Stimulated activated CD4-positive, alpha-beta T cell treated with anti-CD3 and anti-CD28 coated beads, Interleukin-12 subunit alpha, Interleukin-12 subunit beta, amount 100 ng/mL, for 24 hours (primary cell): ENCODE measurements at places on chromosomes 3 and 15.
A peak's percentile ranks its signal among the peaks of the same experiment; 100 is the strongest.

DNA sequence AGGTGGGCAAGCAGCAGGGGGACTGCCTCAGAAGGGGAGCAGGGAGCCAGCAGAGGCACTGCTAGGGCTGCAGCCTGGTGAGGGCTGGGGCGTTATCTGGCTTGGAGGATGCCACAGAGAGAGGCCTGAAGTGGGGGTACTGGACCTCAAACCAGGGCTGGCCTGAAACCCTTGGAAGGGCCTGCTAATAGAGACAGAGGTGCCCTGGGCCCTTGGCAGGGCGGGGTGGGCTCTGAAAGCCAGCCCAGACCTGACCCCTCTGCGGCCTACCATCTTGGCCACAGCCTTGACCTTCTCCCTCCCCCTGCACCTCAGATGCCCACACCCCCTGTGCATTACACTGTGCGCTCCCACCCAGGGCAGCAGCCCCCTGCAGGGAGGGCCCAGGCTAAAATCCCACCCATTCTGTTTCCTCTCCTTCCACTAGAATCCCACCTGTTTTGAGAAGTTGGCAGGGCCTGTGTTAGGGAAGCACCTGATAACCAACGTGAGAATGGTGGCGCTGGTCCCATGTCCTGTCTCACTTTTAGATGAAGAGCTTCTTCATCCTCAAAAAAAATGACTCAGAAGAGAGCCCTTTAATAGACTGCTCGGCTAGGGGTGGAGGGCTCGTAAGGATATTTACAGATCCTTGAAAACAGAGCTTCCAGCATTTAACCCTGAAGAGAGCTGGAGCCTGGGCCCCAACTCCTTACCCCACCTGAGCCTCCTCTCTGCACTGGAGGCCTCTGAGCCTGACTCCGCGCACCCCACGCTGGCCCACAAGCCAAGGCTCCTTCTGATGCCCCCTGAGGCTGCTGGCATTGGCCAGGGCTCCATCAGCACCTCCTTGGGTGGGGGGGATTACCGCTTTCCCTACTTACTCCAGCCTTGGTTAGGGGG lies 29.8 kb downstream of the LOXL1 start:
- no peak for DNase-seq

DNA sequence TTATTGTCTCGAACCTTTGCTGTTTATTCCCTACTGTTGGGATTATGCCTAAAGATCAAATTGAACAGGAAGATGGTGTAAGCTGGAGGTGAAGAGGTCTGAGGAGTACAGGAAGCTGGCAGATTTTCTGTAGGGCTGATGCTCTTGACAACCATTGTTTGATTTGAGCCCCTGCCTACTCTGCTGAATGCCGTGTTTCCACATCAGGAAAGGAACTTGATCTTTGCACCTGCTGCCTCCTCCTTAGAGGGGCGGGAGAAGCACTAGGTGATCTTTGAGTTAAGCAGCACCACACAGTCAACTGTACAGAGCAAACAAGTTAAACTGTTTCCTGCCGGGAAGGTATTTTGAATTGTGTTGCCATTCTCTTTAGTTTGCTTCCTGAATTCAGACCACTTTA lies 364.6 kb upstream of the EPHA6 start:
- no peak for DNase-seq

- no peak for DNase-seq
Observed at GRCh38 chr3:101189796-101190195, 130.6 kb downstream of the IMPG2 start.

DNA sequence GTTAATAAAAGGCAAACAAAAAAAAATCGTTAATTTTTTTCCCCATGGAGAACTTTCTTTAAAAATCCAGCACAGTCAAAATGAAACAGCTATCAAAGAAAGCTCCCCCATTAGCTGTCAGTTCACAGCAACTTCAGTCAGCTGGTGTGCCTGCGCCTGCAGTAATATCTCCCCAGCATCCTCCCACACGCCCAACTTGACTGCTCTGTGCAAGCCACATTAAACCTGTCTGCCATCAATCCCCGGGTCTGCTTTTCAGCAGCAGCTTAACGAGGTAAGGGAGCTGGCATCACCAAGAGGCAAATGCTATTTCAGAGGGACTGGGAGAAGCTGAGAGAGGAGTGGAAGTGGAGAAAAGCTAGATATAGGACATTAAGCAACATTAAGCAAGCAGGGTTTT lies 337.5 kb downstream of the GAP43 start:
- no peak for DNase-seq

DNA sequence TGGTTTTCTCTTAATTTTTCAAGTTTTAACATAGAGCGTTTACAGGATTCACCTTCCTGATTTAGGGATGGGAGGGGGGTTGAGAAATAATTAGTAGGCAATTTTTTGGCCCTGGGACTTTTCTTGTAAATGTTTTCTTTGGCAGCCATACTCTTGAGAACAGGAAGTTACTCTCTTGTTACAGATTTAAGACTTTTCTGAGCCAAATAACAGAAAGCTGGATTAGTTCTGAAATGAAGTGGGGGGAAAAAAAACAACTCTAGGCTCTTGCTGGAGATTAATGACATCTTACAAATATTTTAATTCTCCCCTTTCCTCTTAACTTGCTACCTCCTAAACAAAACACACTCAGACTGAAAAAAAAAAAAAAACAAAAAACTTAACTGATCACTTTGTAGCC lies 13.8 kb upstream of the POLR2M start:
- no peak for DNase-seq

DNA sequence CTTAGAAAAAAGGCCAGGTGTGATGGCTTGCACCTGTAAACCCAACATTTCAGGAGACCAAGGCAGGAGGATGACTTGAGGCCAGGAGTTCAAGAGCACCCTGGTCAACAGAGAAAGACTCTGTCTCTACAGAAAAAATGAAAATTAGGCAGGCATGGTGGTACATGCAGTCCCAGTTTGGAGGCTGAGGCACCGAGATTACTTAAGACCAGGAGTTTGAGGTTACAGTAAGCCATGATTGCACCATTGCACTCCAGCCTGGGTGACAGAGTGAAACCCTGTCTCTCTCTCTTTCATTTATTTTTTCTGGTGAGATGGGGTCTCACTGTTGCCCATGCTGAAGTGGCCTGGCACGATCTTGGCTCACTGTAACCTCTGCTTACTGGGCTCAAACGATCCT lies 24.7 kb downstream of the IP6K1 start:
- DNase-seq = no peak

GRCh38 chr15:34721802-34722438 lies 32.9 kb downstream of the GJD2 start:
- no peak for DNase-seq

DNA sequence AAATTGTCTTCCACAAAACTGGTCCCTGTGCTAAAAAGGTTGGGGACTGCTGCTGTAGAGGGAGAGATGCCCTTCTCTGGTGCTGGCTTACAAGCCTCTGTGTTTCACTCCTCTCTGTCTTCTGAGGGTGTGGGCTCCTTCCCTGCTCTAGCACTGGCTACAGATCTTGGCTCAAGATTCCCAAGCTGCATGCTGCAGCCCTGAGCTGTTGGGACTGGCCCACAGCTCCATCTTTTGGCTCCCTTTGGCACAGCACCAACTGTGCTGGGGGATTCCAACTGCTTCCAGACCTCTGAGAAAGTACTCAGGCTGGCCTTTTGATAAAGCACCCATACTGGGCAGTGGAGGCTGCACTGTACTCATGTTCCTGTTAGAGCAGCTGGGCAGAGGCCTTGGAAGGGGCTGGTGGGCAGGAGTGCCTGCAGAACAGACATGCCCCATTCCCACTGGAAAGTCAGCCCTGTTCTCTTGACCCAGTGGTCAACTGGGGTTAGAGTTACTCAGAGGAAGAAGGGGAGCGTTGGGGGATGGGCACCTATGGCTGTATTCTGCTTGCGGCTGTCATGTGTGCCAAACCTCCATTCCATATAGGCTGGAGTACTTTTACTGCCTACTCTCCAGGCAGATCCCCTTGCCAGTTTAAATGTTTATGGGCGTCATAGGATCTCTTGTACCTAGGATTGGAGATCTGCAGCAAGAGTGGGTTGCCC lies 55.7 kb downstream of the GALK2 start:
- no peak for DNase-seq

- DNase-seq = no peak
Observed at GRCh38 chr3:185056908-185057307, 96.0 kb downstream of the C3orf70 start.

- DNase-seq = no peak
Observed at GRCh38 chr3:66703501-66703900, 202.7 kb upstream of the LRIG1 start.

DNA sequence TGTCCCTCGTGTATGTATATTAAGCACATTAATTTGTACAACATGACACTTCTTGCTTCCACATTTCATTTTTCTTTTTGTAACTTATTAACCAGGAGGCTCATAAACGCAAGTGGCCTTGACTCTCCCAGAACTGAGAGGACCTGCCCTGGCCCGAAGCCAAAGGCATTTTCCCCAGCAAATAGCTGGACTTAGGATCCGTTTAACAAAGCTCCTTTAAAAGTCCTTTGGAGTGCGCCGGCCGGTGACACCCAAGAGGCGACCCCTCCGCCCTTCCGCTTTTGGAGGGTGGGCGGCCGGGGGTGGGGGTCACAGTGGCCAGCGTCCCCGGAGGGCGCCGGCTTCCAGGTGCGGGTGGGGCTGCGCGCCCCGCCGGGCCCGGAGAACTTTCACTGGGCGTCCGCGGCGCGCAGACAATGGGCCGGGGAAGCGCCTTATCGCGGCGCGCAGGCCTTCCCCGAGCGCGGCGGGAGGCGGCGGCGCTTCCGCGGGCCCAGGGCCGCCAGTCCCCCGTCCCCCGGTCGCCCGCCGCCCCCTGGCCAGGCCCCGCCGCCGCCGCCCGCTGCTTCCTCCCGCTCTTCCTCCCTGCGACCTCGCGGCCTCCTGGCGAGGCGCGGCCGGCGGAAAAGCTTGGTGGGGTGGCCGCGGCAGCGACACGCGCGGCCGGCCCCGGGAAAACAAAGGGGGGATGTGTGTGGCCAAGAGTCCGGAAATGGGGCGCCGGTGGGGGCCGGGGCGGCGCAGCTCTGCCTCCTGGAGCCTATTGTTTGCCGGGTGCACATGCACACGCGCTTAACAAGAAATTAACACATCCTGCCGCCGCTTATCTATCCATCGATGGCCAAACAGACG lies 613.4 kb downstream of the MCTP2 start:
- DNase-seq = no peak

DNA sequence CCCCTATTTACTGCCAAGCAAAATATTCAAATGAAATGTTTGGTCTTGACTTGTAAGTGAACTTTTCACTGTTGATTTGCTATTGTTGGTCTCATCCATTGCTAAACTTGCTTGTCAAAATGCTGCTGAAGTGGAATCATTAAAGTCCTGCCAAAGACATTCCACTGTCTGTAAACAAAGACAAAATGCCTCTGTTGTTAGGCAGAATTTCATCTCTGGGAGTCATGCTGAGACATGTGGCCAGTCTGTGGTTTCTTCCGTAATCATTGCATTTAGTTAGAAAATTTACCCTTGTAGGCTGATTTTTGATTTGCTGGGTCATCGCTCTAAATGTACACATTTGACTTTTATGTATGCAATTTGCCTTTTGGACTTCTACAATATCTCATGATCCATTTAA lies 577.7 kb downstream of the MECOM start:
- no peak for DNase-seq

- DNase-seq = no peak
Observed at GRCh38 chr3:181457190-181457589, 254.5 kb upstream of the SOX2 start.

GRCh38 chr3:143825513-143825912 lies 22.8 kb downstream of the SLC9A9 start:
- DNase-seq = no peak

GRCh38 chr3:72658466-72659100 lies 189.7 kb downstream of the SHQ1 start:
- no peak for DNase-seq

GRCh38 chr3:194806991-194807630 lies 121.4 kb downstream of the FAM43A start:
- DNase-seq = no peak

DNA sequence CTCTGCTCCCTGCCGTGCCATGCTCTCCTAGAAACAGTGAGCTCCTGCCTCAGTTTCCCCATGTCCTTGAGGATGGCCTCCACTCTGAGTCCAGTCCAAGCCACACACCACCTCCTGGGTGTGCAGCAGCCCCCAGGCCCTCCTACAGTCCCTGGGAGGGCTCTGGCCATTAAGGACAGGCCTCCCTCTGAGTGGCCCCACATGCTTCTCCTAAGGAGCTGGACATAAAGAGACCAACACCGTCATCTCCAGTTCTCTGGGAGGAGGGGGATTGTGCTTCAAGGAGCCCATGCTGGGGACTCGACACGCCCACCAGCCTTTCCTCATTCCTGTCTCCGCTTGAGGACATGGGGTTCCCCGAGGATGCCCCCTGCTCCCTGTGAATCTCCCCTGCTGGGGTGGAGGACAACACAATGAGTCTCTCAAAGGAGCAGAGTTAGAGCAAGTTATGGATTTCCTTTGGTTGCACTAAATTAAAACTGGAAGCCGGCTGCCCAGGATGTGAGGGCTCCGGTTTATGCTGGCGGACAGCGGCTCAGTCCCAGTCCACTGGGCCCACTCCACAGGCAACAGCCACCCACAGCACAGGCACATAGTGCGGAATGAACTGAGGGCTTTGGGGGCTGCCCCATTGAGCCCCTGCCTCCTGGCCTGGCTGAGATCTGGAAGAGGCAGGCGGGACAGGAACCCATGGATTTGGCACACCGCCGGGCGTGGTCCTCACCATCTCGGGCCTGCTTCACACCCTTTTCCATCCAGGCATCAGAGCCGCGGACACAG lies 165.6 kb upstream of the IQSEC1 start:
- DNase-seq = no peak

GRCh38 chr15:76151599-76151974 lies 91.8 kb downstream of the TMEM266 start:
- no peak for DNase-seq

DNA sequence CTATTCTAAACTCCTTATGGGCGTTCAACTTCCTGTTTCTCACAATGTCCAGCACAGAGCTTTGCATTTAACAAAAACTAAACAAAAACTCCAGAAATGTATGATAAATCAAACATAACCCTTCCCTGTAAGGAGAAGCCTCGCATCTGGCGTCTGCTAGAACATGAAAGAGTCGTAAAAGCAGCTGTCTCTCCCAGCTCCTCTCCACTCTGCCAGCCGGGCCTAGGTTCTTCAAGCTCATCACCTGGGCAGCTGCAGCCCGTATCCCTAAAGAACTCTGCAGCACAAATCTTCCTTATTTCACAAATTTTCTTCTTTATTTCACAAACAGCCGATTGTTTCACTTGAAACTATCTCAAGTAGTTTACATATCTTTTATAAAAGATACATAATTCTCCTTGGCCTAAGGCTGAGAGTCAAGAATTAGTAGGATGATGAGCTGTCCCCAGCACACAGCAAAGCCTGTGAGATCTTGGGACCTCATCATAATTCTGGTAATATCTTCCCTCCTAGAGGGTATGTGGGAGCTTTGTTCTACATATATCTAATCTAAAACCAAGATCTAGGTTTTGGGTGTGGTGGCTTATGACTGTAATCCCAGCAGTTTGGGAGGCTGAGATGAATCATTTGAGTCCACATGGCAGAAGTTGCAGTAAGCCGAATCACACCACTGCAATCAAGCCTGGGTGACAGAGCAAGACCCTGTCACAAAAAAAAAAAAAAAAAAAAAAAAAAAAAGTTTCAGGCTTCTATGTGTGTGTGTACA lies 35.3 kb downstream of the ANXA2 start:
- DNase-seq = peak; percentile 22

- no peak for DNase-seq
Observed at GRCh38 chr3:187844708-187845107, 99.4 kb upstream of the BCL6 start.

- no peak for DNase-seq
Observed at GRCh38 chr15:75197062-75197630, 4.5 kb upstream of the C15orf39 start.

- no peak for DNase-seq
Observed at GRCh38 chr3:168975576-168975975, 687.9 kb downstream of the MECOM start.
